ELR (cell line): ENCODE measurements at places on chromosomes 4 and X.

DNA sequence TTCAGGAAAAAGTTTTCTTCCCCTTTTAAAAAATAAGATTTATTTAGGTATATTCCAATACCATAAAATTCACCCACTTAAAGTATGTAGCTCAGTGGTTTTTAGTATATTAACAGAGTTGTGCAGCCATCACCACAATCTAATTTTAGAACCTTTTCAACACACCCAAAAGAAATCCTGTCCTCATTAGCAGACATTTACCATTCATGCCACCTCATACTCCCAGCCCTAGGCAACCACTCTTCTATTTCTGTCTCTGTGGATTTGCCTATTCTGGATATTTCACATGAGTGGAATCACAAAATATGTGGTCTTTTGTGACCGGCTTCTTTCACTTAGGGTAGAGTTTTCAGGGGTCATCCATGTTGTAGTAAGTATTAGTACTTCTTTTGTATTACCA, 7.4 kb downstream of the ZNF81 start:
- DNase-seq, result no peak

DNA sequence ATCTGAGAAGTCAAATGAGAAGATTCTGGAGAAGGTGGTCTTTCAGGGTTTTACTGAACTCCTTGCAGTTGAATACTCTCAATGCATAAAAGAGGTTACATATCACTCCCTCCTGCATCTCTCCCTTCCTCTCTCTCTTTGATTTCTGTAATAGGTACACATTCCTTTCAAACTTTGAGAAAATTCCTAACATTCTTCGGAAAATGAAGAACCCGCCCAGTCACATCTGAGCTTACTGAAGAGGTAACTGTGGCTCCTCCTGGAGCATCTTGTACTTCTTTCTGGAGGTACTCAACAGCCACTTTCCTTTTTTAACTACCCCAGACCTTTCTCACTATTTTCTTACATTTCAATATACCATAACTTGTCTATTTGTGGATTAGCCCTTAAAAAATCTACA, 24.7 kb downstream of the NDST3 start:
- DNase-seq, result no peak

DNA sequence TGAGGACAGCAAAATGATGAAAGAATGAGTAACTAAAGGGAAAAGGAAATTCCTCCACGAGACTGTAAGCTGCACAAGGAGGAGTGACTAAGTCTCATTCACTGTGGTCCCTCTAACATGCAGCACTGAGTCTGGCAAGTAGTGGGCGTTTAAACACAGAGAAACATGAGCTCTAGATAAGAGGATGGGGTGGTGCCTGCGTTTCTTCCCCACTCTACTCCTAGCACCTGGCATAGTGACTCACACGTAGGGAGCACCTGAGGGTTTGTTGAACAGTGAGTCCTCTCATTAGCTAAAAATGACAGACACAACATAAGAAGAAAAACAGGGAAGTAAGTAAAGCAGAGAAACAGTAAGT, 105.8 kb upstream of the CBR4 start:
- peak; percentile 96 for DNase-seq

- DNase-seq, result no peak
Observed at GRCh38 chr4:165928601-165929000, 55.6 kb downstream of the TLL1 start.

DNA sequence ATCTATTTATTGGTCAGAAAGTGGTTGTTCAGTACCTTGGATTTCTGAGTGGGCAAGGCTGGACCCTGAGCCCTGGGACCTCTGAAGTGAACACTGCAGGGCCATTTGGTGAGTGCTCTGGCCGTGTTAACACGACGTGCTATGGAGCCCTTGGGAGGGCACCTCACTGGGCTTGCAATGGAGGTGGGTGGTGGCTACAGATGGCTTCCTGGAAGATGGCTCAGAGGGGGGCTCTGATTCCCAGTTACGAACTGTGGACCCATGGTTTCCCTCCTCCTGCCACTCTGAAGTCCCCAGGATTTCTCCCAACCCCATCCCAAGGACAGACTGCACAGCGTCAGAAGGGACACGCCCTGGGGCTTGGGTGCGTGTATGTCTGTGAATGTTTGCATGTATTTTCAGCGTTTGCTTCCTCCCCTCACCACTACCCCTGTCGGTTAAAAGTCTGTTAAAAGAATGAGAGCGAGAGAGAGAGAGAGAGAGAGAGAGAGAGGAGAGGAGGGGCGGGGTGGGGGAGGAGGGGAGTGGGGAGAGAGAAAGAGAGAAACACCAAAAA, 3.7 kb upstream of the RHOH start:
- no peak for DNase-seq

- DNase-seq, result no peak
Observed at GRCh38 chr4:99817309-99817890, 773 bp downstream of the DAPP1 start.

GRCh38 chrX:112786076-112786475, 54.6 kb downstream of the AMOT start:
- no peak for DNase-seq

- DNase-seq, result peak; percentile 24
Observed at GRCh38 chr4:76736414-76736813, 161.5 kb downstream of the SOWAHB start.

- DNase-seq, result no peak
Observed at GRCh38 chrX:30008031-30008430, 207.3 kb upstream of the MAGEB2 start.
